ENCODE measurements at places on chromosomes 2 and 18.

- DNase-seq = no peak
Observed at GRCh38 chr2:110904779-110905148, 172.4 kb downstream of the ACOXL start.

GRCh38 chr2:230984393-230985220, 11.3 kb upstream of the SPATA3 start:
- DNase-seq = no peak

DNA sequence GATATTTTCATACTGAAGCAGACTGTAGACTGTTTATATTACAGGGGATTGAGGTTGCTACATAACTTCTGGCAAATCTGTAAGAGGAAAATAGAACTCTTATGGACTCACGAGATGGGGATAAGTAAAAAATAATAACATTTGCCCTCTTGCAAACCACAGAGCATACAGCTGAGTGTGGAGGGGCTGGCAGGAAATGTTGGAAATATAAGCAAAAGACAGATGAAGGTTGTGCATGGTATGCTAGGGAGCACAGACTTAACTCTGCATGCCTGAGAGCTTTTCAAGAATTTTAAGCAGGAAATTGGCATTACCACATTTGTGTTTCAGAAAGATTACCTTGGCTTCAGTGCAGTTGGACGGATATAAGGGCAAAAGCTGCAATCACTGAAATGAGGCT, 411.1 kb downstream of the RAD51AP2 start:
- no peak for DNase-seq

- DNase-seq = no peak
Observed at GRCh38 chr2:25772078-25772477, 98.7 kb upstream of the DTNB start.
